ENCODE measurements at places on chromosomes 12 and 14. TPM values are rescaled to one million over a fixed set of nuclear protein-coding genes. Genes with fewer than 3 reads are reported as not detected.

DNA sequence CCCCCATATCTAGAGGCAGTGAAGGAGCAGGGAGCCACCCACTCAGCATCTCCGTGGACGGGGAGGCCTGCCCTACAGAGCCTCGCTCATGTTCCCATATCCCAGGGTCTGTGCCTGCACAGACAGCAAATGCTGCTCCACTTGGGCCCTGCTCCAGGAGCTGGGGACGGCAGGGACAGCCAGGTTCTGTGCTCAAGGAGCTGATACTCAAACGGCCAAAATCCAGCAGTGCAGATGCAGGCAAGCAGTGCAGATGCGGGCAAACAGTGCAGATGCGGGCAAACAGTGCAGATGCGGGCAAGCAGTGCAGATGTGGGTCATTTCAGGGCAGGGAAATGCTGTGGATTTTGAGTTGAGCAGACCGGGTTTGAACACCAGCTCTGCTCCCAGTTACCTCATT, 6.2 kb upstream of the SERPINA12 start:
- no peak for DNase-seq

DNA sequence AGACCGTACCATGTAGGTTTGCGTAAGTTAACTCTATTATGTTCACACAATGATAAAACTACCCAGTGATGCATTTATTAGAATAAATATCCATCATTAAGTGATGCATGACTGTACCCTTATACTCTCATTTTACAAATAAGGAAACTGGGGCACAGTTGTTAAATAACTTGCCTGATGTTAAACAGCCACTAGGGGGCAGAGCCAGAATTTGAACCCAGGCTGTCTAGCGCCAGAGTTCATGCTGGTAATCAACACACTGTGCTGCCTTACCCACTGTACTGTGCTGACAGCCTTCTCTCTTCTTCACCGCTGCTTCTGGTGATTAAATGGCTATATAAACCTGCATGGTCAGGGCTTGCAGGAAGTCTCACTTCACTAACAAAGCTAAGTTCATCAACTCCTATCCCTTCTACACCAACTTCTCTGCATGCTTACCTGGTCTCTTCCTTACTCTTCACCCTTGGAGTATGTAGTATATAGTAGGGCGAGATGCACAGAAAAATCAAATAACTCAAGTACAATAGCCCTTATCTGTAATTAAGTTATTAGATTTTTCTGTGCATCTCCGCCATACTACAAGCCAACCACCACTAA, 43.6 kb upstream of the APPL2 start:
- DNase-seq = peak; percentile 13

GRCh38 chr12:47909839-47910465, 5.2 kb upstream of the VDR start:
- no peak for DNase-seq

GRCh38 chr12:84912198-84913128, at the start of gene SLC6A15:
SLC6A15 (minus strand) TSS chr12:84912799; CDS start chr12:84892120, 20,679 bp downstream.
- peak; percentile 58 for DNase-seq

GRCh38 chr12:121524196-121524916, 56.5 kb downstream of the KDM2B start:
- DNase-seq = no peak

DNA sequence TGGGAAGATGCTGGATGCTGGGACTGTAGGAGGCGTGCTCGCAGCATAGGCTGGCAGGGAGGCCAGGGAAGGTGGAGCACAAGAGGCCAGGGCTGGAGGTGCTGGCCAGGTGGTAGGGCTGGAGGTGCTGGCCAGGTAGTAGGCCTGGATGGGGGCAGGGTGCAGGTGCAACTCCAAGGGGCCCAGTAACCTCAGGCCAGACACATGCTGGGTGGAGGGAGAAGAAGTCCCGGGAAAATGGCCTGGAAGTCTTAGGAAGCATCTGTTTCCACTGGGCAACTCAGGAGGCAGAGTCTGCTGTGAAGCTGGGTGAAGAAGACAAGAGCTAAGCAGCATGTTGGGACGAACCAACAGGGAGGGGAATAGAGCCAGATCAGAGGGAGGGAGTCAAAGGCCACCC, 665.2 kb downstream of the BCL11B start:
- no peak for DNase-seq

GRCh38 chr14:103538291-103539055, 9.5 kb downstream of the TRMT61A start:
- DNase-seq = no peak

- no peak for DNase-seq
Measured at GRCh38 chr12:103698752-103699560, 111.9 kb downstream of the STAB2 start.

GRCh38 chr14:29853272-29853671, 74.4 kb downstream of the PRKD1 start:
- DNase-seq = no peak

DNA sequence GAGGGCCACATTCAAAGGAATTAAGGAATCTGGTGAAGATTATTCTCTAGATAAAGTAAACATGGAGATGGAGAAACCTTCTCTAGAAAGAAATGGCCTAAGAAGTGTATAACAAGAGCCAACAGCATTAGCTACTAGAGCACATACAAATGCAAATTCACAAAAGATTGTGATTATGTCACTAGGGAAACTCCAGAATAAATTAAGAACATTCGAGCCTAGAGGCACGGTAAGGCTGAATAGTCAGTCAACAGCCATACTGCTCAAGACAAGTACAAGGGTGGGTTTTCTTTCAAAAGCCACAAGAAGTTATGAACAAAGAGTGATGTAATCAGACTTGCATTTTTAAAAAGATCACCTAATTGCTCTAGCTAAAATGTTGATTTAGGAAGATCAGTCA, 25.4 kb downstream of the PPP4R3A start:
- no peak for DNase-seq

GRCh38 chr14:94867209-94867608, 97.3 kb upstream of the GSC start:
- DNase-seq = no peak

GRCh38 chr12:128852885-128853599, at the start of gene GLT1D1:
GLT1D1 (plus strand) TSS chr12:128853478; CDS start chr12:128853582, 104 bp downstream.
- no peak for DNase-seq

- DNase-seq = no peak
Measured at GRCh38 chr12:45685680-45686079, 43.8 kb upstream of the ARID2 start.

DNA sequence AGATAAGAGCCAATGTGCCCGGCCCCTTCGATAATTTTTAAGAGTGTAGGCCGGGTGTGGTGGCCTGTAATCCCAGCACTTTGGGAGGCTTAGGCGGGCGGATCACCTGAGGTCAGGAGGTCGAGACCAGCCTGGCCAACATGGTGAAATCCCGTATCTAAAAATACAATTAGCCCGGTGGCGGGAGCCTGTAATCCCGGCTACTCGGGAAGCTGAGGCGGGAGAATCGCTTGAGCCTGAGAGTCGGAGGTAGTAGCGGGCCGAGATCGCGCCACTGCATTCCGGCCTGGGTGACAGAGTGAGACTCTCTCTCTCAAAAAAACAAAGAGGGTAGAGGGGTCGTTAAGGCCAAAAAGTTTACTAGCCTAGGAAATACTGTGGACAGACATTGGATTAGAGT, 2.6 kb downstream of the KRAS start:
- no peak for DNase-seq

DNA sequence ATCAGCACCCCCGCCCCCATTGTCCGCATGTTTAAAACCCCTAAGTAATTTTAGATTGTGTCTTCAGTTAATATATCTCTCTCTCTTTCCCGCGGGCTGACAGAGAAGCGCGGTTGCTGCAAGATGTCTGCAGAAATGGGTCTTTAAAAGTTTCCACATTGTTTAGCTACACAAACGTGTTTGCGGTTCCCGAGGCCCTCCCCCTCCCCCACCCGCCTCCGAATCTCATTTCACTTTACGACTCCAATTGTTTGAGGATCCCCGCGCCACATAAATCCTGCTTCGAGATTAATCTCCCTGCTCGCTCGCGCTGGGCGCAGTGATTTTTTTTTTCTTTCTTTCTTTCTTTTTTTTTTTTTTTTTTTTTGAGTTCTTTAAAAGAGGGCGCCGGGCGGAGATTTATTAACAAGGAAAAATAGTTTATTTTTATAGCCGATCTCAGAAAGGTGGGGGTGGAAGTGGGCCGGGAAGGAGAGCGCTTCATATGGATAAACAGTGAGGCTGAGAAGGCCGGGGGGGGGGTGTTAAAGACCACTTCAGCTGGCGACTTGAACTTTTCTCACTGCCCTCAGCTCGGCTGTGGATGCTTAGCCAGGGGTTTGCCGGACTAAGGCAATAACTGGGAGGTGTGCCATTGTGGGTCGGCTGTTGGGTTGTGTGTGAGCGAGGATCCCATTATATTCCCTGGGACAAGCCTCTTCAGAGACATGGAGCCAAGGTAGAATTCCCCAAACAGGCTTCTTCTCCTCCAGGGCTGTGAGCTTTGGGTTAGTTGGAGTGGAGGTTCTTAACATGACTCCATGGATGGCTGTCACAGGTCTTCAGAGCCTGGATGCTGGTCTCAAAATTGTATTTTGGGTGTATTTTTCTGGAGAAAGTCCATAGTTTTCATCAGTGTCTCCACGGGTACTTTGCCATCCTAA, 39.7 kb upstream of the TBX5 start:
- DNase-seq = no peak

- DNase-seq = no peak
Measured at GRCh38 chr12:28857369-28857768, 291.7 kb upstream of the FAR2 start.

DNA sequence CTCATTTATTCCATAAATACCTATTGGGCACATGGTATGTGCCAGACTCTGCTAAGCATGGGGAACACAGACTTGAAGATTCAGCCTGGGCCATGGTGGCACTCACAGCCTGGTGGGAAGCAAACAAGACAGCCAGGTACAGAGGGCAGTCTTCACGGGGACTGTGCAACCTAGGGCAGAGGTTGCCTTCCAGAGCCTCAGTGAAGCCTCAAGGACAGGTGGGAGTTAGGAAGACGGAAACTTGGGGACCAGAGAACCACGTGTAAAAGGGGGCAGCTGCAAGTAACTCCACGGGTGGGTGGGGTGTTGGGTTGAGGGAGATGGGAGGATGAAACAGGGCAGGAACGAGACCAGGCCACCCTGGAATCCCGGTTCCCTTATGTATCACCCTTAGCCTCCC, 980 bp upstream of the LTBR start:
- no peak for DNase-seq

DNA sequence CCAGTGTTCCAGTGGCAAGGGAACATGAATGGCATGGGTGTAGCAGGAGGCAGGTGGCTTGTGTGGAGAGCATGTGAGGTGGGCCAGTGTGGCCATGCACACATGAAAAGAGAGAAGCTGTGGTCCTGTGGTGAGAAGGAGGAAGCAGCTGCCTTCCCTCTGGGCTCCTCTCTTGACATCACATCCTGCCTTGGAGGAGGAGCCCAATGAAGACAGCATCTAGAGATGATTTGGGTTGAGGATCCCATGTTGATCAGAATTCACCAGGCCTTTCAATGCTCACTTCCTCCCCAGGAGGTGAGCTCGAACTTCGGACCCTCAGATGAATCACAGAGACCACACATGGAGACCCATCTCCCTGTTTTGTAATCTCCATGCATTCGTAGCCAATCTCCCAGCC, 82.6 kb downstream of the LRRC74A start:
- no peak for DNase-seq

DNA sequence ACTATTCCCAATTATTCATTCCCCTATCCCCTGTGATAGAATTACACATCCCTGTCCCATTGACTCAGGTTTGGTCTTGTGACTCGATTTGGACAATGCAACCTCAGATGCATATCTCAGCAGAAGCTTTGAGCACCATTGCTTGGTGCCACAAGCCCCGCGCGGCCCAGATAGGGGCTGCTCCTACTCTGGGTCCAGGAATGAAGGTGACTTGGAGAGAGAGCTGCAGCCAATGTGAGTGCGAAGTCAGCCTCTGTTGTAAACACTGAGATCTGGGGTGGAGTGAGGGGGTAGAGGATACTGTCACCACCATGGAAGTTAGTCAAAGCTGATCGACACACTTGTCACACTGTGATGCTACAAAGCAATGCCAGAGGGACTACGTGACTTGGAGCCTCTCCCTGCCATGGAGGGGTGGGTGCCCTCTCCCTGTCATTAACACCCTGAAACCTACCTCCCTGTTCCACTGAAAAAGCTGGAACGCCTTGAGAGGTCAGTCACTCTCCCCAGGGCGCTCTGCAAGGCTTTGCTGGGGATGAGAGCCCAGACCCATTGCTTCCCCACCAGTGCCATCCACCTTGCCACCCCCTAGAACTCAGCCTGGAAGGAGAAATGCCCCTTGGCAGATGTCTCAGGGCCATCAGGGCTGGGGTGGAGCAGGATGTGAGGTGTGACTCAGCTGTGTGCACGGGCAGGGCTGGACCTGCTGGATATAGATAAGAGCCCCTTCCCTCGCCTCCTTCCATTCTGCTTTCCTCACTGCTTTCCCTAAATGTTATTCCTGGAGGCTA, 6.6 kb upstream of the PLEK2 start:
- DNase-seq = no peak

- DNase-seq = no peak
Measured at GRCh38 chr12:90683871-90684270, 271.1 kb downstream of the CCER1 start.

DNA sequence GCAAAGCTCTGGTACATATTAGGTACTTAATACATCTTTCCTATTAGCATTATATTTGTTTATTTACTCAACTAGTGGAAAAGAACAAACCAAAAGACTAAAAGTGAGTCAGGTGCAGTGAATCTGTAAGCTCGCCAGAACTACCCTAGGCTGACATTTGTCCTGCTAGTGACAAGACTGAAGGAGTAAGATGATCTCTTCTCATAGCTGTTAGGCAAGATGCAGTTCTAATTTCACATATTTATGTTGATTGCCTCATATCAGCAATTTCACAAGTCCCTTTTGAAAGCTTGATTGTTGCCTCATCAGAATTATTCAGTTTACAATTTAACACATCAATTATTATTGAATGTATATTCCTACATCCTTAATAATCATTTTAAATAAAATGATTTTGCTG, 293.0 kb upstream of the NAV3 start:
- no peak for DNase-seq

Gene ARID2
- 53.6 TPM for total RNA-seq

Gene FSCB
- total RNA-seq = not detected

Gene PPM1H
- 3.7 TPM for total RNA-seq

Gene ANO4
- total RNA-seq = 0.23 TPM

Gene OR6C65
- total RNA-seq = not detected

Gene TSPAN19
- 0.36 TPM for total RNA-seq

Gene TSHR
- total RNA-seq = not detected

Gene HPD
- 0.21 TPM for total RNA-seq

Gene CYP46A1
- 3.0 TPM for total RNA-seq

Gene PLXNC1
- total RNA-seq = 5.8 TPM

Gene DNAH10
- 2.0 TPM for total RNA-seq

Gene CIROP
- not detected for total RNA-seq
